ENCODE measurements at places on chromosomes 4 and X. TPM values are rescaled to one million over a fixed set of nuclear protein-coding genes. Genes with fewer than 3 reads are reported as not detected.

Gene PABPC1L2A
- total RNA-seq = not detected

Gene SUPT20HL1
- not detected for total RNA-seq

Gene HS3ST1
- not detected for total RNA-seq

Gene SLC25A31
- total RNA-seq = not detected

GRCh38 chr4:169201222-169202144 lies 69.3 kb downstream of the SH3RF1 start:
- no peak for DNase-seq
- H3K4me1 ChIP-seq = no peaks in the 10 kb centered on the region
- no peaks in the 10 kb centered on the region for H3K27me3 ChIP-seq
- H3K27ac ChIP-seq = no peak overlapping the region
- H3K36me3 ChIP-seq = no peaks in the 10 kb centered on the region

GRCh38 chr4:110751986-110752385 lies 129.1 kb upstream of the PITX2 start:
- no peak for DNase-seq
- H3K27ac ChIP-seq = no peak overlapping the region
- H3K4me1 ChIP-seq = peaks cover 4% of the 10 kb centered on the region
- H3K36me3 ChIP-seq = no peaks in the 10 kb centered on the region

DNA sequence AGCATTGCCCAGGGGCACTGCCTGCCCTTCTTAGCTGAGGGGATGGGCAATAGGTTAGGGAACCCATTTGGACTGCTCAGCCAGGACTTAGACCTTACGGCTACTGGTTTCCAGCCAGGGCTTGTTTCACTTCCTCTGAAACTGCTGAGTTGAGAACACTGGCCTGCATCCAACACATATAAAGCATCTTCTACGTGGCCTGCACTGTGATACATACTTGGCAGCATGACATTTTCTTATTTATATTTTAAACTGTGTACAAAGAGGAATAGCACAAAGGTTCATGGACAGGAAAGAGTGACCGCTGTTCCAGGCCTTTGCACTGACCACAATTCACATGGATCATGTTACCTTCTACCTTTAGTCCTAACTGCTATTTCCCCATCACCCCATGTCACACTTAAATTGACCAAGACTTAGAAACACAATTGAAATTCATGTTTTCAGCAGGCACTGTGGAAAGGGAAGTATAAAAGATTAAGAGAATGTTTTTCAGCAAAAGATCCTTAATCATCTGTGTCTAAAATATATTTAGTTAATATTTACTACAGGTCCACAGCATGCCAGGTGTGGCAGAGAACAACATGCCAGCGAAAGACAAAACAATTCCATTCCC lies 43.7 kb downstream of the NLGN4X start:
- H3K4me3 ChIP-seq = 0 out of 2 replicates have a peak overlapping the region, but pooled peaks have one; percentile 5
- peak; percentile 90 for DNase-seq
- H3K4me1 ChIP-seq = peaks cover 95% of the 10 kb centered on the region

GRCh38 chr4:14990484-14990883 lies 11.8 kb upstream of the CPEB2 start:
- H3K27ac ChIP-seq = no peak overlapping the region
- no peak overlapping the region for H3K4me3 ChIP-seq
- no peaks in the 10 kb centered on the region for H3K4me1 ChIP-seq
- DNase-seq = no peak

DNA sequence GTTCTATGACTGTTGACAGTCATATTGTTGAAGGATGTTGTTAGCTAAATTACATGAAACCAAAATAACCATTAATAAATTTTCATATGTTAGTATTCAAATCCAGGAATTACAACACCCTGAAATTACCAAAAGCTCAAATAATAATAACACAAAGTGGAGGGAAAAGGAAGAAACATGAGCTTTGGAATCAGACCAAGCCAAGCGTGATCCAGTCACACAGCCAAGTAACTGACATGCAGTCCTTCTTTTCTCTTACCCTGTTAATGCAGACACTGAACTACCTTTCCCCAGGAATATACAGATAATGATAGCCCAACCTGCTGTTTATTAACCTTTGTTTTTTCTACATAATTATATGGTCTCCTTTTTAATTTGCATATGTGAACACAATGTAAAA lies 130.2 kb downstream of the HS3ST1 start:
- no peaks in the 10 kb centered on the region for H3K27me3 ChIP-seq
- H3K27ac ChIP-seq = no peak overlapping the region
- no peaks in the 10 kb centered on the region for H3K36me3 ChIP-seq
- H3K4me3 ChIP-seq = no peak overlapping the region

DNA sequence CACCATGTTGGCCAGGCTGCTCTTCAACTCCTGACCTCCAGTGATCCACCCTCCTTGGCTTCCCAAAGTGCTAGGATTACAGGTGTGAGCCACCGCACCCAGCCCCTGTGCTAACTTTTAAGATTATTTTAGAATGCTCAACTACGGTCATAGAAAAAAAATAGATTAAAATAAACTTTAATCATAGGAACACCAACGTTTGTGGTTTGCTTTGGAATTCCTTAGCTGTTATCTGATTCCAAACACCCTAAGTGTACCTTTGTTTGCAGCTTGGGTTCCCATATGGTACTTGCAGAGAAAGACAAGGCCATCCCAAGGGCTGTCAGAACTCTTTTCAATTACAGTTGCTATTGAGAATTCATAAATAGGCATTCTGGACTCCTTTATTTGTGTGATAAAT lies 90.1 kb upstream of the EFHC2 start:
- H3K4me1 ChIP-seq = no peaks in the 10 kb centered on the region
- no peak overlapping the region for H3K4me3 ChIP-seq
- DNase-seq = no peak
- H3K36me3 ChIP-seq = no peaks in the 10 kb centered on the region
- H3K27ac ChIP-seq = no peak overlapping the region

DNA sequence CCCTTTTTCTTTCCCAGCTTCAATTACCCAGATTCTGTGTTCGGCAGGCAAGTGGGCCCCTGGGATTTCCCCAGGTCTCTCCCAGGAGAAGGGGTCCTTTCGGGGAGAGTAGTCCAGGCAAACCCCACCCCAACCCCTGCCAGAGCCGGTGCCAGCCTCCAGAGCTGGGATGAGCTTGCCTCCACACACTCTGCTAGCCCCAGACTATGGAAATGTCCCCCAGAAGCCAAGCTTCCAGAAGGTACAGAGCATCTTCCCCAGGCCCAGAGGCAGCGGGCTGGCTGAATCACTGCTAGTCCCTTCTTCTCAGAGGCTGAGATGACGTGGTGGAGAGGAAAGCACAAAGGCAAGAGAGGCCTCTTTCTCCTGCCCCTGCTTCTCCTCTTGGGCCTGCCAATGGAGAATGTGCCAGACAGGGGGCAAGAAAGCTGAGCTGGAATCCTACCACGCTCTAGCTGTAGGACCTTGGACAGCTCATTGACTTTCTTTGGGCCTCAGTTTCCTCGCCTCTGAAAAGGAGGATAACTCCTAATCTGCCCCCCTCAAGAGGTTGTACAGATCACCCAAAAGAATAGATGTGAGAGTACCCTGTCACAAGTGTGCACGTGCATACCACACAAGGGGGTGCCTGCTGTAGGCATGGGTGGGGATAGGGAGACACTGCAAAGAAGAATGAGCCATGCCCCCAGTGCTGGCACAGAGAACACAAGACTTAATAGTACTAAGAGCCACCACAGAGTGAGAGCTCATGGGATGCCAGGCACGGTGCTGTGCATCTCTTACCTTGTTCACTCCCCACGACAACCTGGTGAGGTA lies 2.1 kb downstream of the SASH3 start:
- H3K27ac ChIP-seq = peak overlapping the region; percentile 83
- DNase-seq = no peak
- H3K27me3 ChIP-seq = no peaks in the 10 kb centered on the region
- no peaks in the 10 kb centered on the region for H3K36me3 ChIP-seq
